ENCODE measurements at places on chromosomes 1 and 21.

GRCh38 chr1:159429074-159429861 is 2.7 kb upstream of the OR10J4 start:
- DNase-seq: no peak

DNA sequence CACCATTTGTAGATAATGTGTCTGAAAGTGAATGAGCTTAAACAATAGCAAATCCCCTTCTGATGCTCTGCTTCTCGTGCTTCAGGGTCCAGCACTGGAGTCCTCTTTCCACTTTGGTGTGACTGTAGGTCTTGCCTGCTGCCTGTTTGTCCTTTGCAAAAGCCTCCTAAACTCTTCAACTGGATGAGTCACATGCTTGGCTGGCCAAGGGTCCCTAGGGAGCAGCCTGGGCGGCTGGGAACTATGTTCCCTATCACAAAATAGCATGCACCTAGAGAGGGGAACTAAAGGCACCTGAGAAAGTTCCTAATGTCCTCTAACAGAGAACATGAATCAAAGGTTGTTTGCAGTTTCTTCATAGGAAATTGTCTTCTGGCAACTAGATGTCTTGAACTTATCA is 607.2 kb upstream of the PLXNA2 start:
- no peak for DNase-seq

DNA sequence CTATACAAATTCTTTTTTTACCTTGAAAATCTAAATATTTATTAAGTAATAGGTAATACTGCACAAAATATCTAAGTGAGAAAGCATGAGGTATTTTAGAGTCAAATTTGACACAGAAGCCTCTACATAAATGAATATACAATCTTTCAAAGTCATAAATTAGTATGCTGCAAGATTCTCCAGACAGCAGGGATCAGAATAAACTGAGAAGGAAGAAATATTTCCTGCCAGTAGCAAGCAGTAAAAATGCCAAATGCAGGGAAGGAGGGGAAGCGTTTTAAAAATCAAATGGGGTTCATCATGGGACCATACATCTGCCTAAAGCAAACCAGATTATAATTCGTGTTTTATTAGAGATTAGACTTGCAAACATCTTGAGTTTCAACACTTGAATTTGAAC is 18.9 kb downstream of the COLGALT2 start:
- DNase-seq: no peak

GRCh38 chr1:7644961-7645750 is 125.9 kb upstream of the VAMP3 start:
- DNase-seq: no peak

- DNase-seq: no peak
Observed at GRCh38 chr1:57819893-57820292, 396.0 kb upstream of the DAB1 start.

- no peak for DNase-seq
Observed at GRCh38 chr1:228085287-228085951, 2.9 kb downstream of the ARF1 start.

- DNase-seq: no peak
Observed at GRCh38 chr1:47104816-47105215, 32.4 kb upstream of the CYP4A22 start.

DNA sequence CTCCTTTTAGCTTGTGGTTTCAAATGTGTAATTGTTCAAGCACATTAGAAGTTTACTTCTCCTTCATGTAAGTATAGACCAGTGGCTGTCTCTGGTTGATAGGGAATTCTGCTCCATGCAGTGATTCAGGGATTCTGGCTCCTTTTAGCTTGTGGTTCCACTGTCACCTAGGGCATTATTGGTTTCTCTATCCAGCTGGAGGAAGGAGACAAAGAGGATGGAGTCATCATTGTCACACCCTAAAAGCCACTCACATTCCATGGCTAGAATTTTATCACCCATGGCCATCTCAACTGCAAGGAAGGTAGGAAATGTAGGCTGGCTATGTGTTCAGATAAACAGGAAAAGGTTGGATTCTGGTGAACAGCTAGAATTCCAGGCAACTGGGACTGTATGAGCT is 131.2 kb downstream of the URB2 start:
- DNase-seq: no peak

DNA sequence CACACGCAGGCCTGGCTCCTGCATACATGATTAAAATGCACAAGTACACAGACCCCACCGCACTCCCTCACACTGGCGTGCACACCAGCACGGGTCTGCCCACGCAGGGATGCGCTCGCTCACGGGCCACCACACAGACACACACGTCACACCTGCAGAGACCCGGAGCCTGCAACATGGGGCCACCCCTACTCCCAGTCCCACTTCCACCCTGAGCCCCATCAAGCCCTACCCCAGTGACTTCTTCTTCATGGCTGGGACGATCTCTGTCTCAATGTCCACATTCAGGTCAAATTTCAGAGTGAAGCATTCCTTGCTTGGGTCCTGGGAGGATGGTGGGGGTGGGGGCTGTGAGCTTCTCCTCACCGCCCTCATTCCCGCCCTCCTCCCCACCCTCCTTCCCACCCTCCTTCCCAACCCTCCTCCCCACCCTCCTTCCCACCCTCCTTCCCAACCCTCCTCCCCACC is 8.9 kb upstream of the TNFRSF25 start:
- no peak for DNase-seq

GRCh38 chr1:169099561-169099960 is 6.9 kb upstream of the ATP1B1 start:
- no peak for DNase-seq

GRCh38 chr1:186738926-186739325 is 58.7 kb upstream of the PTGS2 start:
- DNase-seq: no peak

GRCh38 chr1:53549287-53549686 is 90.1 kb downstream of the DMRTB1 start:
- DNase-seq: no peak
